HFFc6 (cell line): ENCODE measurements at places on chromosomes 11 and 22.

- DNase-seq, result peak; percentile 69
Measured at GRCh38 chr11:122099374-122100036, 16.5 kb downstream of the BLID start.

DNA sequence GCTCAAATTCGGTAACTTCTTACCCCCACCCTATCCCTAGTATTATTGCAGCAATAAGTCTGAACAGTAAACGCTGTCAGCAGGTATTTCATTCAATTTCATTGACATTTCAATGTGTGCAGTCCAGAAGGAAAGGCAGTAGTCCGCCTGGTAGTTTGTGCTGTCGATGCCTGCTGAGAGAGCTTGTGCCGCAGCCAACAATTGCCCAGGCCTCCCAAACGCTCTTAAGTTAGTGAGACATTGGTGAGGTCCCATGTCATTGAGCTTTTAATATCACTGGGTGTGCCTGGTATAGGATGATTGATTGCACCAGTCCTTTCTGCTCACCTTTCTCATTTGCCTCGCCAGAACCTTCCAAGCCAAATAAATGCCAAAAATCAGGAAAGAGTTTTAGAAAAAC, 28.1 kb downstream of the ALKBH3 start:
- no peak for DNase-seq

GRCh38 chr11:93842461-93842860, 8.0 kb downstream of the VSTM5 start:
- DNase-seq, result peak; percentile 77

DNA sequence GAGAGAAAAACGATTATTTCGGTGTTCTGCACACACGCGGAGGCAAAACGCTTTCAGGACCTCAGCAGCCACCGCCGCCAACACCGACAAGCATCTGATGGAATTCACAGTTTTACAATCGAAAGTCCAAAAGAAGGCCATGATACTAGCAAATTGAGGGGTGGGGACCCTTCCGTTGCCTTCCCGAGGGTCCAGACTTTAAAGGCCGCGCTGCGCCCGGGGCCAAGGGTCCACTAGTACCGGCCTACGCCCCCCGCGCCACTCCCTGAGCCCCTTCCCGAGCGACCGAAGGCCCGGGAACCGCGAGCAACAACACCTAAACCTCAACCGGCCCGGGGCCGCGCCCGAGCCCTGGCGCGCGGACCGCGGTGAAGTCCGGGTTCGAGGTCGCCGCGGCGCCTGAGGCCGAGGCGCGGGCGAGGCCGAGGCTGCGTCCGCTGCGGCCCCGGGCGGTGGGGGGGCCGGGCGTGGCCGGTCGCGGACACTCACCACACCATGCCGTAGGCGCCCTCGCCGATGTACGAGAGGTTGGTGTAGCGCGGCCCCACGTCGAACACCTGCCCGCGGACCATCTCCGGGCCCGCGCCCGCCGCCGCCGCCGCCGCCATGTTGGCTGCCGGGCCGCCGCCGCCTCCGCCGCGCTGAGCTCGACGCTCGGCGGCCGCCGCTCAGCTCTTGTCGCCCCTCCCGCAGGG, 465 bp downstream of the MAPK1 start:
- no peak for DNase-seq

GRCh38 chr11:110947096-110947495, 234.9 kb upstream of the ARHGAP20 start:
- DNase-seq, result no peak

DNA sequence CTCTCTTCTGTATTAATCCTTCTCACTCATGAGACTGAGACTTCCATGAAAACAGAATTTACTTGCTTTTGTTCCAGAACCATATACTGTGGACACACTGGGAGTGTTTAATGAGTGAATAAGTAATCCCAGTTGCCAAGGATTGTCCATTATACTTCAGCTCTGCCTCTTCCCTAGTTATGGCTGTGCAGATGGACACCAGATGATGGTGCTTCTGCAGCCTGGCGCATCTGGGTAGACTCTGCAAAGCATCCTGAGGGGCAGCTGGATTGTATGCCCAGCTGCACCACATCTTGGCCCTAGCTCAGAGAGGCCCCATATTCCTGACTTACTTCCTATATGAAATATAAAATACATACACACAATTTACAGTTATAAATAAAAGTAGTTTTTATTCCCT, 43.5 kb downstream of the DBX1 start:
- DNase-seq, result no peak

GRCh38 chr11:74870485-74870884, 78.4 kb downstream of the XRRA1 start:
- peak; percentile 57 for DNase-seq
